ENCODE measurements at places on chromosomes 12 and 14.

GRCh38 chr12:65294641-65295262, 16.3 kb downstream of the MSRB3 start:
- no peak for DNase-seq

DNA sequence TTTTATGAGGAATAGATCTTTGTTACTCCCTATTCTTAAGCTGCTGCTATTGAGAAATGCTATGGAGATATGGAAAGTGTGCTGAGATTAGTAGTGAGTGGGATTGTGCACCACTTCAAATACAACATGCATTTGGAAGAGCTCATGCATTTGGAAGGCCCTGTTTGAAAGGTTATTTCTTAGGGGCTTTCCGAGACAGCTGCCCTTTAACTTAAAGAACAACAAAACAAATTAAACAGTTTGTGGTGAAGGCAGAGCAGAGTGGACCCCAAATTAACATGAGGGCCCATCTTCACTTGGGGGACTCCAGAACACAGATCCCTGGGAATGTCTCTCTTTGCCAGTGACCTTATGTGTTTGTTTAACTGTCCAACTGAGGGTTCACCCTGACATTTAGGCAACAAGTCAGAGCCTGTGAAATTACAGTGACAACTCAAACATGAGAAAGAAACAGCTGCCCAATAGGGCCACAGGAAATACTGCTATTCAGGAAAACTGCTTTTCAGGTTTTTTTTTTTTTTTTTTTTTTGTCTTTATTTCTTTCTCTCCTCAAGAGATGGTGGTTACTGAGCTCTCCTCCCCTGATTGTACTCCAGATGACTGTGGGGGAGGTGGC, 41.4 kb upstream of the IGF1 start:
- no peak for DNase-seq

GRCh38 chr14:58662018-58662417, 24.3 kb downstream of the DACT1 start:
- no peak for DNase-seq

- no peak for DNase-seq
Measured at GRCh38 chr12:116821291-116821690, 60.0 kb downstream of the HRK start.

DNA sequence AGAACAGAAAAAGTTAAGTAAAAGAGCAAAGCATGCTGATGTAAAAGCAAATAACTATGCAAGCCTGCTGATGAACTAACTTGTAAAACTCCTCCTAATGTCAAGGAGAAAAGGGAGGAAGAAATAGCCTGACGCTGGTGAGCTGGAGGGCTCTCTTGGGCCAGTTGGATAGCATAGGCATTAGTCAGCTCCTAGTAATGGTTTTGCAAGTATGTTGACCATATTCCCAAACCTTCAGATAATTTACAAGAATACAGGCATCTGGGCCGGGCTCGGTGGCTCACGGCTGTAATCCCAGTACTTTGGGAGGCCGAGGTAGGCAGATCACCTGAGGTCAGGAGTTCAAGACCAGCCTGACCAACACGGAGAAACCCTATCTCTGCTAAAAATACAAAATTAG, 871.4 kb downstream of the C12orf50 start:
- no peak for DNase-seq

DNA sequence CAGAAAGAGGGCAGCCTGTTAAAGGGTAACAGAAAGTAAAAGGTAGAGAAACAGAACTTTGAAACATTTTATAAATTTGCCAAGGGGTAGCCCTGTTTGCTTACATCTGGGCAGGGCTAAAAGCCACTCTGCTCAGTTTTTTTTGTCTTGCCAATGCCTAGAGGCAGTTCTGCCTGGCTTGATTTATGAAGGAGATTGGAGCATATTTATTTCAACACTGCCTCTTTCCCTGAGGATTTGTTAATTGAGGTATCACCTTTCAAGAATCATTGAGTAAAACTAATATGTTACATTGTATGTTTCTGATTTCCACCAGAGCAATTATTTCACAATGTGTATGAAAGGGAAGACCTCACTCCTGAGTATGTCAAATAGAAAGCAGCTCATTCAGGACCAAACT, 160.8 kb downstream of the GXYLT1 start:
- no peak for DNase-seq

GRCh38 chr14:33061667-33062325, 123.1 kb downstream of the NPAS3 start:
- no peak for DNase-seq

DNA sequence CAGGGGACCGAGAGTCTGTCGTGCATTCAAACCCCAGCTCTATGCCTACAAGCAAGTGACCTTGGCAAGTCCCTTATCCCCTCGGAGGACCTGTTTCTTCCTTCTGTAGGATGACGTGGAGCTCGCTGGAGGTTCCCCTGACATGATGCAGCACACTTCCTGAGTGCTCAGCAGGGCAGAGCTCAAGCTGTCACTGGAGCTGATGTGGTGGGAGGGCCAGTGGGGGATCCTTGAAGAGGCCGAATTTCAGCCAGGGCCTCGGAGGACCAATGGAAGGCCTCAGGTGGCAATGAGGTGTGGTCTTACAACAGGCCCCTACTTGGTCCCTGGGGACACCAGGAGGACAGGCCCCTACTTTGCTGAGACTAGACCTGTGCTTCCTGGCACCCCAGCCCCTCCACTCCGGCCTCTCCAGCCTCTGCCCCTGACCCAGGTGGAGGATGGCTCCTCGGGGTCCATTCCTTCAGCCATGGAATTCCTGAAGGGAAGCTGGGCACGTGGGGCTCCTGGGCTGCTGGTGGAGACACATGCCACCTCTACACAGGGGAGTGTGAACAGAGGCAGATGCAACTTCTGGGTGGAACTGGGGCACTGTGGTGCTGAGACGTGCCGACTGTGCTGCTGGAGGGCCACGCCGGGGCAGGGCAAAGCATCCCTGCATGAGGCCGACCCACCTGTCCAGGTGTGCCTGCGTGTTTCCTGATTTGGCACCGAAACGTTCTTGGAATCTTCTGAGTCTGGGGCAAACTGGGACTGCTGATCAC, 18.7 kb upstream of the KIF26A start:
- no peak for DNase-seq

- no peak for DNase-seq
Measured at GRCh38 chr12:69136931-69137613, 102.3 kb upstream of the CPSF6 start.

GRCh38 chr12:2645460-2645859, 149.3 kb upstream of the FKBP4 start:
- DNase-seq, result no peak

GRCh38 chr12:501722-502447, 42.1 kb downstream of the B4GALNT3 start:
- no peak for DNase-seq

GRCh38 chr12:4477129-4477528, 31.5 kb upstream of the FGF6 start:
- DNase-seq, result no peak

DNA sequence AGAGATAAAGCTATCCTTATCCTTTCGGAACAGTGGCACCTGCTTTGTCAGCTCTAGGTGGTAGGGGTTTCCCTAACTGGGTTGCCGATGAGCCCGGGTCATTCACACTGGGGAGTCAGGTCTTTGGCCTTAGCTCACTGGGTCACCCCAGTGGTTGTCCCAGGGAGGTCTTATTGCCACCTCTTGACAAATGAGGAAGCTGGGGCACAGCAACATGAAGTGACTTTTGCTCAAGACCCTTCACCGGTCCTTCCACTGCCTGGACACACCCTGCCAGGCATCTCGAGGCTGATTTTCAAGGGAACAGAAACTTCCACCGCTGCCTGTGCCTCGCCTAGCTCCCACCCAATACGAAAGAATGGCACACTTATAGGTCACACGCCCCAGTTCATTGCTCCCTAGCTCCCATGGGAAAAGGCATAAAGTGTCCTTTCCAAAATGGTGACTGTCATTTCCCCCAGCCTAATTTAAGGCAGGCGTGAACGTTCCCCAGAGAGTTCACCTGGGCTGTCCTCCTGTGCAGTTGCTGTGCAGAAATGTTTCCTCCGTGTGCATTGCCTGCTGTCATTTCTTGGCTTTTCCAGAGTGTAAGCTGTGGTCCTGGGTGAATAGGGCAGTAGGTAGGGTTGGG, 156.1 kb upstream of the CCND2 start:
- DNase-seq, result no peak

DNA sequence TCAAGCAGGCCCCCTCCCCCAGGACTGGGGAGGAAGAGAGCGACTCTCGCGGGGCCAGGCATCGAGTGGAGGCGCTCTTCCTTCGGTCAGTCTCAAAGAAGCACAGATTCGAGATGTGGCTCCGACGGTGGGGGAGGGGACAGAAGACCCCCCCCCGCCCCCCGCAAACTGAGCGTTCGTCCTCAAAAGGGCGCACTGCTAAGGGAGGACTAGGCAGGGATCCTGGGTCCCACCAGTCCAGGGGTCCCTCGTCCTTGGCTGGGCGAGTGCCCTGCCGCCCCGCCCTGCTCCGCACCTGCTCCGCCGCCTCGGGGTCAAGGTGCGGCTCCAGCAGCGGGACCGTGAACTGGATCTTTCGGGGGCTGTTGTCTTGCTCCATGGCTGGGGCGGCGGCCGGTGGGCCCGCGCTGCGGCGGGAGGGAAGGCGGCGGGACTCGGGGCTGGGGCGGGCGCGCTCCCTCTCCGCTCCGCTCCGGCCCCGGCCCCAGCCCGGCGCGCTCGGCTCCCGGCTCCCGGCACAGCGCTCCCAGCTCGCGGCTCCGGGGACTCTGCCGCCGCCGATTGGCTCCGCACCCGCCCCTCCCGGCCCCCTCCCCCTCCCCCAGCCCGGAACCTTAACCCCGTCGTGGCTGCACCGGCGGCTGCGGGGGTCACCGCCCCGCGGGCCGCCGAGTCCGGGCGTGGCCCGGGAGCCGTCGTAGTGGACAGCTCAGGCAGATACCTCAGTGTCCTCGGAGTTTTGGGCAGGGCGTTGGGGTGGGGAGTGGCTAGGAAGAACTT, at the start of gene PPP1R1A:
Gene PPP1R1A (minus strand): TSS at position 550 of the 780 bp plus-strand sequence. CDS start 171 bp downstream, at position 379.
- no peak for DNase-seq

- DNase-seq, result no peak
Measured at GRCh38 chr12:51631591-51631990, 40.6 kb downstream of the SCN8A start.

DNA sequence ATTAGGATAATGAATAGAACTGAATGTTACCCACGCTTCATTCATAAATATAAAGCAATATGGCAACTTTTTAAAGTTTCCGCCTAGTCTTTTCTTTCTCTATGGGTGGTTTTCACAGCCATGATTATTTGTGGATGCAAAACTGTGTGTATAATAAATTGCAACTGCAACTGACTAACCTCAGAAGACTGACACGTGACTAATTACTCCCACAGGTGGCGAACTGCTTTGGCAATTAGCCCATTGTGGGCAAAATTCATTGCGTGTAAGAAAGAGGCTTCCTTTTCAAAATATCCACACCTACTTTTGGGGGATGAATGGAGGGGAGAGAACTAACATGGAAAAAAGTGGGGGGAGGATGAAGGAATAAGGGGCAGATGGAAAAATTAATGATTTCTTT, 79.0 kb downstream of the SLC25A21 start:
- DNase-seq, result no peak

- DNase-seq, result no peak
Measured at GRCh38 chr12:16688200-16688599, 82.2 kb upstream of the LMO3 start.

DNA sequence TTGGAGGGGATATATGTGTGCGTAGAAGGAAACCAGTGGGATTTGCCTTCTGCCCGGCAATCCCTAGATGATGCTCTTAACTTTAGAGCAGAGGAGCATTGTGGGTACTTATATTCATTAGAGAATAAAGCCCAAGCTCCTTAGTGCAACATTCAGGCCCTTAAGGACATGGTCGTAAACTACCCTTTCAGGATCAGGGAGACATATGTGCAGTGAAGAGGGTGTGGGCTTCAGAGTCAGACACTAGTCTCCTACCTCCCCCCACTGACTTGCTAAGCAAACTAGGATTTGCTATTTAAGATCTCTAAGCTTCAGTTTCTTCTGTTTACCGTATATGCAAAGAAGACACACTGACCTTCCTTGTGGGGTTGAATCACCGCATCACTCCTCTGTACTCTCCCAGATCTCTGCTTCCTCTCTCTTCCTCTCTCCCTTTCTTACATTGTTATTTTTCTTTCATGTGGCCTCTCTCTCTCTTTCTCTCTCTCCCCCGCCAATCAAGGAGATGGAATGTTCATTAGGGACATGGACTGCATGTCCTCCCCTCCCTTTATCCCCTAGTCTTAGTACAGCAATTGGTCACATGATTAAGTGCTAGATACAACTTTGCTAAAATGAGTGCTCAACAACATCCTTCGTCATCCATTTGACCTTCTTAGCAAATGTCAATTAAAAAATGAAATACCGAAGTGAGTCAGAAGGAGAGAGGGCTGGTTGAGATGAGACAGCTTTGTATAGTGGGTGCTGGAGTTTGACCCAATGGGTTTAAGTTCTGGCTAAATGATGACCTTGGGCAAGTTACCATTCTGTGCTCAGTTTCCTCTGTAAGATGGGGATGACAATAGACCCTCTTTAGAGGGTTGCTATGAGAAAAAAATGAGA, 91.7 kb downstream of the TMX1 start:
- no peak for DNase-seq

GRCh38 chr12:94254270-94254669, 105.9 kb downstream of the PLXNC1 start:
- DNase-seq, result no peak

GRCh38 chr14:103828315-103828967, 18.9 kb downstream of the PPP1R13B start:
- no peak for DNase-seq

DNA sequence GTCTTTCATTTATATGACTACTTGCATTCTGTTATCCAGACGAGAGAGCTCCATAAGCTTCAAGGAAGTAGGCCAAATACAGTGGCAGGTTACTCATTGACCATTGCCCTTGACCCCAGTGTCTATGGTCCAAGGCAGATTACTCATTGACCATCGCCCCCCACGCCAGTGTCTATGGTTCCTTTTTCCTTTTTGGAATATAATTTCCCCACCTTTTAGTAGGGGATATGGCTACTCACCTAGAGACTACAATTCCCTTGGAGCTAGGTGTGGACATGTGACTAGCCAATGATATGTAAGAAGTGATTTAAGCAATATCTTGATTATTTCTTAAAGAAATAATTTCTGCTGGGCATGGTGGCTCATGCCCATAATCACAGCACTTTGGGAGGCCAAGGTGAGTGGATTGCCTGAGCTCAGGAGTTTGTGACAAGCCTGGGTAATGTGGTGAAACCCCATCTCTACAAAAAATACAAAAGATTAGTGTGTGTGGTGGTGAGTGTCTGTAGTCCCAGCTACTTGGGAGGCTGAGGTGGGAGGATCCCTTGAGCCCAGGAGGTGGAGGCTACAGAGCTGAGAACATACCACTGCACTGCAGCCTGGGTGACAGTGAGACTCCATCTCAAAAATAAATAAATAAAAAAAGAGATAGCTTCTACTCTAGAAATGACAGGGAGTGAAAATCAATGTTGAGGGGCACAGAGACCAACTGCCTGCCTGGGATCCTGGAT, 32.6 kb downstream of the SIX4 start:
- no peak for DNase-seq

DNA sequence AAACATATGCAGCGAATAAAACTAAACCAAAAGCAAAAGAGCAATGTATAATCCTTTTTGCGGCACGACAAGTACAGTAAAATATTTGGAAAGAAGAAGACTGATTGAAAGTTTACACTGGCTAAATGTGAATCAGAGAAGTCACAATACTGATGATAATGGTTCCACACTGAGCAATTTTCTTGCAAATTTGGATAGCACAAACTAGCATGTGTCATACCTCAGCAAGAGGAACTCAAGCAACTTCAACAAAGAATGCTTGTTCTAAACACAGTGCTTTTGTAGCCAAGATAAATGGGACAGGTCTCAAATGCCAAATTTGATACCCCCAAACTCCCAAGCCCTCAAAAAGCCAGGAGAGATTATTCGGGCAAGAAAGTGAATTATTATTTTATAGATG, 839.1 kb downstream of the GALC start:
- no peak for DNase-seq
